ENCODE measurements at places on chromosomes 3 and 15.

GRCh38 chr3:25306066-25306465 is 122.0 kb upstream of the RARB start:
- DNase-seq = no peak

DNA sequence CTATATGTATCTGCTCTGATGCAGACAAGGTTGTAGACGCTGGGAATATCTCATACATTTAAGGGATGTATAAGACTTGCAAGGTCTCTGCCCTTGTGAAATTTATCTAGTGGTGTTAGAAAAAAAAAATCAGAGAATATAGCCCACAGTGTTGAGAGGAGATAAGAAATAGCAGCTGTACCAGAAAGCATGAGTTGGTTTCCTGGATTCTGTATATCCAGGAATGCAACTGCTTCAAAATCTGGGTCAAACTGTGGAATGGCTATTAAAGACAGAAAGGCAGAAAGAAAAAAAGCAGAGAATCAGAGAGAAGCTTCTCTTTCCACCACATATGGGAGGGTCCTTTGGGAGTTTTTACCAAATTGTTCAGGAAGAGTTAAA is 1.5 kb upstream of the TMEM212 start:
- no peak for DNase-seq

GRCh38 chr3:49387721-49388120 is 24.1 kb downstream of the RHOA start:
- DNase-seq = no peak

- DNase-seq = no peak
Observed at GRCh38 chr3:33019981-33020380, 68.5 kb downstream of the CCR4 start.

DNA sequence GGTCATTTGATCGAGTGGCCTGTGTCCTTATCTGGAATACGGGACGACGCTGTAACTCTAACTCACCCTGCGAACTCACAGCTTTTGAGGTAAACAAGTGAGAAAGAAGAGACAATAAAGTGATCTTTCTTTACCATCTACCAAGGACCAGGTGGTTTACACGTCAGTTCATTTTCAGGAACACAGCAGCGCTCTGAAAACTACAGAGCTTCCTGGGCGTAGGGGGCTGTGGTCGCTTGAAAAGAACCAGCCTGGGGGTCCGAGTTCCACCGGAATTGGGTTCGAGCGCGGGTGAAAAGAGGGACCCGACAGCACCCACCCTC is 357 bp downstream of the KIAA1143 start:
- DNase-seq = no peak

DNA sequence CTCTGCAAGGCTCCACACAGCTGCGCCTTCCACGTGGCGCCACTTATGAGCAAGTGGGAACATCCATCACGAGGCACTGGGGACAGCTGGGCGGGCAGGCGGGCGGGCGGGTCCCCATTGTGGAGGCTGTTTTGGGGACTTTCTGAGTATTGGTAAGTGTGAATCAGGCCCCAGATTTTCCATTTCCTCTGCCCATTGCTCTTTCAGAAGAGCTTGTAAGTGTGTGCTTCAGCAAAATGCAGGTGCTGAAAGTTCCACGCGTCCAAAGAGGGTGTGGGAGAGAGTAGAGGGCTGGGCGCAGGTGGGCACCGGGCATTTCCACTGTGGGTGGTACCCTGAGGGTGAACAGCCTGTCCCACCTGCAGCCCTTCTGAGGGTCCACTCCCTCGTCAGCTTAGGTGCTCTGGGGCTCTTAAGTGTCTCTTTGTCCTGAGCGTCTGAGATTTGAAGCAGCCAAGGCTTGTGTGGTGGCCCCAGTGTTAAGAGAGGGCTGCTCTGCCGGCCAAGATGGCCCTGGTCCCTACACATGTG is 177.1 kb downstream of the RPLP1 start:
- DNase-seq = no peak

DNA sequence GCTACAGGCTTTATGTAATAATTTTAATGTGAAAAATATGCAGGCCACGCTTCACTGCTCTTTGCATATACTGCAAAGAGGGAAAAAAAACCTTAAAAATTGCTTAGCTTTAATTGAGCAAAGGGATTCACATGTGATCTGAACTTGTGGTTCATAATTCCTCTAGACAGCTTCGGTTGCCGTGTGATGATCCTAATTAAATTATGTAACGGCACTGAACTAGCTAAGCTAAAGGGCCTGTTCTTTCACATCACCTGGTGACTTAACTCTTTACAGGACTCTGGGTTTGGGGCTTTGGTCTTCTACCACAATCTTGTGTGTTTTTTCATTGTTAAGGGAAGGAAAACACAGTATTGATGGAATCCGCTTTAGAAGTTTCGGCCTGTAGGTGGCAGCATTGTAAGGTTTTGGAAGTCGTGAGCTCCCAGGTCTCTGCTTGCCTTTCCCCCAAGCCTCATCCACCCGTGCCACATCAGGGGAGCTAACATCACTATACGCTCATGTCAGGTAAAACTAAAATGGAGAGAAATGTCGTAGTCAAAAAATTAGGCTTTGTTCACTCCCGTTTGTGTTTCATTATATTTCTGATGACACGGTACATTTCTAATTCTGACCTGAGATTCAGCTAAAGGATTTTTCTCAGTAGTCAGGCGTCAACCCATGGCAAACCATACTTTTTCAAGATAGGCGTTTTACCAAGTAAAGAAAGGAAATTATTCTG is 205.6 kb upstream of the DPH6 start:
- DNase-seq = no peak

DNA sequence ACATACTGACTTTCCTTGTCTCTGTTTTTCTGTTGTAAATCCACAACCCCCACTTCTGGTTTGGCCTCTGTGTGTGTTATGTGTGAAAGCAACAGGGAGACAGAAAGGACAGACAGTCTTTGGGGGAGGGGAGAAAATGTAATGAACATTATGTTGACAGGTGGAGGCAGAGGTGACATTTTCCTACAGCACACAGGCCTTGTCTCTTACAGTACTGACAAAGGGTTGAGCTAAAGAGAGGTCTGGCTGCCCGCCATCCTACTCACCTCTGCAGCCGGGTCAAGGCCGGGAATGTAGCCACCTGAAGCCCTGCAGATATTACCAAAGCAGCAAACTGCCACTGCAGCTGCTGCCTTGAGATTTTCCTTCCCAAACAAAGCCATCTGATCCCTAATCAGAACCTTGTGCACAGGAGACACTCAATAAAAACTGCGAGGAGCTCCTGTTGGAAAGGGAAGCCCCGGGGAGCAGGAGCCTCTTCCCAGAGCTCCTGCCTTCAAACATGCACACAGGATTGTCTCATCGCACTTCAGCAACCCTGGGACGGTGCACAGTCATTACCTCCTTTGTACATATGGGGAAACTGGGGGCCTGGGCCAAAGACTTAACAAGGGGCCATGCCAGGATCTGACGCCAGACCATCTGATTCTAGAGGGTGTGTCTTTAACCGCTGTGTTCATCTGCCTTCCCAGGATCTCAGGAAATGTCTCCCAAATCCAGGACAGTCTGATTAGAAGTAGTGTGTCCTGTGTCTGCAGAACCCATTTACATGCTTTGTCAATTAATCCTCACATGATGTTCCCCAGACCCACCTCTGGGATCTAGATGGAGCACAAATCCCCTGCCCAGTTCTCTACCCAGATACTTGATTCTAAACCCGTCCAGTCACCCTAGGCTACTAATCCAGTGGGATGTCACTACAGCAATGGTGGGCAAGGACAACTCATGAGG is 14.2 kb downstream of the MYO5C start:
- no peak for DNase-seq

GRCh38 chr3:177754508-177754921 is 557.2 kb upstream of the TBL1XR1 start:
- DNase-seq = no peak

- no peak for DNase-seq
Observed at GRCh38 chr3:183354325-183354831, 74.0 kb downstream of the MCF2L2 start.

GRCh38 chr3:62500556-62501288 is 127.4 kb upstream of the FEZF2 start:
- DNase-seq = no peak

DNA sequence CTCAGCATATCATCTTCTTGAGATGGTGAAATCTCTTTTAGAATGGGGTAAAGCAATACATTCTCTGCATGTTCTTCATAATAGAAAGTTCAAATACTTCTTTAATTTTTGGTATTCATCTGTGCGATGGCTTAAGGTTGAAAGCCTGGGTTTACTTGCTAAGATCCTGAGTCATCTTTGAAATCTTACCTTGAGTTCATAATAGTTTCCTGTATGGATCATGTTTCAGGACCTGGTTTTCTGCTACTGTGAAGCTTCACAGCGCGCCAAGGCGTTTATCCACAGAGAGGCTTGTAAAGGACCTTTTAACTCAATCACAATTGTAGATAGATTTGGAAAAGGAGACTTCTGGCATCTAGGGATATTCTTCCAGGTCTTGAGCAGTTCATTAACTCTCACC is 39.0 kb downstream of the MED12L start:
- no peak for DNase-seq

DNA sequence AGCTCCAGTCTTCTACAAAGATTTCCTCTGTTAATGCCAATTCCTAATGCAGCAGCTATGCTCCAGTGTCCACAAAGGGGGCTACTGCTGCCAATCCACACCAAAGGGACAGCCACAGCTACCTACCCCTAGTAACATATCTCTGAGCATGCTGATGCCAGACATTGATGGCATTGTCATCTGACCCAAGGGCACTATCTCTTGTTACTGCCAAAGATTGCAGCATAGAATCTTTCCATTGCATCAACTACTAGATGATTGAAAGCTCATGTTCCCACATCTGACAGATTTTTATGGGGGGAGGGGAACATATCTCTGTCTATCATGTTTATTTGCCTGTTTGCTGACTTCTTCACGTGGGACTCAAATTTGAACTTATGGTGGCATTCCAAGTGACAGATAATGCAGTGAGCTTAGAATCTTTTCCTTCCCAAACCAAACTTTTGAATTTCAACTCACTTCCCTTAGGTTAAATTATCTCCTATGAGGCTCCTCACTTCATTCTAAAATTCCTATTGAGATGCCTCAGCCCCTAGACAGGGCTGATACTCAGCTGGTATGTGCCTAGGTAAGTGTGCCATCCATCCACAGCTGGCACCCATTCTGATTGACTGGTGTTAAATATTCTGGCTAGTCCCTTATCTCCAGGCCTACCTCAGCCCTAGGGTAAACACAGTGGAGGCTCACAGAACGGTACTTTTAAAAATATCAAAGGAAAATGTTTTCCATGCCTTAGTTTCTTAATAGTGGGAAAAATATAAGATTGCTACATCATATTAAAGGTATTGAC is 100.3 kb downstream of the STRIT1 start:
- no peak for DNase-seq

DNA sequence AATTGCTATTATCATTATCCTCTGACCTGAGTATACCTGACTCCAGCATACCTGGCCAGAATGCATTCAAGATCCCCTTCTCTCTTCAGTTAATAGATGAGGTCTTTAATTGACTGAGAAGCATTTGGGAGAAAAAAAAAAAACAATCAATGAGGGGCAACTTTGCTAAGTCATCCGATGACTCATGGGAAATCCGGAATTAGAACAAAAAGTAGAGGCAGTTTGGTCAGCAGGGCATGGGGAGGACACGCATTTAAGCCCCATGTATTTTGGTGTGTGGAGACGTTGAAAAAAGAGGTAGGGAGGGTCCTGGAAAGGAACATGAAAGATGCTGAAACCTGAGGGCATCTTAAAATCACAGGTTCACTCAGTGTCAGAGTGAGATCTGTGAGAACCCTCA is 256.2 kb downstream of the RORA start:
- no peak for DNase-seq

DNA sequence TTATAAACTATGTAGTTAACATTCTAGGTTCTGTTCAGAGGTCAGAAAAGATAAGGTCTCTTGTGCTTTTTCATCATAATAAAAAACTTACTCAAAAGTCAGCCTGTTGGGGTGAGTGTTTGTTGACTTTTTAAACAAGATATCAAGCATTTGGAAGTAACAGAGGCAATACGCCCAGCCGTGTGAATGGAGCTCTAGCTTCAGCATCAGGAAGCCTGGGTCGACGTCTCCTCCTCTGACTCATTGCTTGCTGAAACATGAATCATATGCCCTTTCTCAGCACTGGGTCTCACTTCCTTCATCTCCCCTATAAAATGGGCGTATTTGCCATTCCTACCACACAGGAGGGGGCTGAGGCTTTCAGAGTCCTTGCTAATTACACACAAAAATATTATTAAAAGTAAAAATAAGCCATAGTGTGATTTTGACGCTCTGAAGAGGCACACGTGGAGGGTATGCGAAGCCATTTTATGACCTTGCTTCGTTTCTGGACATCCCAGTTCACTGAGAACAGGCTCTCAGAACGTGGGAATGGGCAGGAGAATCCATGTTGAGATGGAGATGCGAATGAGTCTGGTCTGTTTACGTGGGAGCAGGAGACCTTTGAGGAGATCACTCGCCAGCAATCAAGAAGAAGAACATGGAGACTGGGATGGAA is 220.8 kb upstream of the TPRG1 start:
- no peak for DNase-seq

DNA sequence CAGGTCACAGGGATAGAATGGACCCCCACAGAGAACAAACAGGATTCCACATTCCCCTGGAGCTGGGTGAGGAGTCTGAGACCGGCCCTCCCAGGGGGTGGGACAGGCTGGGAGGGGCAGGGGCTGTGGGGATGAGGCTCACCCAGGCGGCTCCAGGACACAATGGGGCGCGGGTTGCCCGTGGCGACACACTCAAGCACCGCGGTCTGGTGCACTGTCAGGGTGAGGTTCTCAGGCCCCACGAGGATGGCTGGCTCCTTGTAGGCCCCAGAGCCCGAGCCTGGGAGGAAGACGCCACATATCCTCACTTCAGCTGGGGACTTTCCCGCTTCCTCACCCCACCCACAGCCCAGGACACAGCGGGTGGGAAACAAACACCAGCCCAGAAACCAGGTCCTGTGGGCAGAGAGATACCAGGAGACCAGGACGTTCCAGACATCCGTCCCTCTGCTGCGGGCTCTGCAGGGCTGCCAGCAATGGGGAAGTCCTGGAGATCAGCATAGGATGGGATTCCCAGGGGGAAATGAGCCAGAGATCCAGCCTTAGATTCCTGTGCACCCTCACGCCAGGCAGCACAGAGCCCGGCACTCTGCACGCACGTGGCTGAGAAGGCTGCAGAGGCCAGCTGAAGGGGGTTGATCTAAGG is 30.2 kb downstream of the RNU5B-1 start:
- no peak for DNase-seq
